Suppressor macrophage treated with lipopolysaccharide for 4 hours (primary cell): ENCODE measurements at places on chromosomes 3 and 15.

DNA sequence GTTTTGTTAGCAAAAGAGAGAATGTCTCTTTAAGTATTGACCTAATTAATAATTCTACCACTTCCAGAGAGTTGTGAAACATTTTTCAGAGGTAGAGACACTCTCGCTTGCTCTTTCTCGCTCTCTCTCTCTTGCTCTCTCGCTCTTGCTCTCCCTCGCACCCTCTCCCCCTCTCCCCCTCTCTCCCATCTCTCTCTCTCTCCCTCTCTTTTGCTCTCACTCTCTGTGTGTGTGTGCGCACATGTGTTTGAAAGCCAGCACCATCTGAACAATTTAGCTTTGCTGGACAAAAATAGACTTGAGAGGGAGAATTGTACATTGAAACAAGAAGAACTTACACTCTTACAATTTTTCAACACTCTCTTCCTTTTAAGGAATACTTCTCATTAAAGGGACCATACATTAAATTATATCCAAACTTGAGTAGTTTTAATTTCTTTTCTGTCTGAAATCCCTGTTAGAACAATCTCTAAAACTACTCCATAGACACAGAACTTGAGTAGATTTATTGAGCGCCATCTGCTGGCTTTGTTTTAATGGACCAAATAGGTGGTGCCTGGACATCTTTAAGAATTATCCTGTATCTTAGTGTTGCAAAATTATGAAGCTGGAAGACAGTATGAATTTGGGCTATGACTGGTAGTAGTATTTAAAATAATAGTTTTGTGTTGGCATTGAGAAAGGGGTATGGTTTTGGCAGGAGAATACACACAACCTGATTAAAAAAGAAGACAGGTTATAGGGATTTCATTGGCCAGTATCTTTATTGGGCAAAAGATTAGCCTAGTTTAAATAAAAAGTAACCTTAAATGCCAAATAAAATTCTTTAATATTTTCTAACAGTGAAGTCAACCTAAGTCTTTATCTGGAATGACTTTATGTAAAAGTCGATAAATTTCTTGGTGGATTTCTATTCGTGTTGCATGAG, 124.6 kb downstream of the AKAP13 start:
- peak; percentile 70 for DNase-seq

DNA sequence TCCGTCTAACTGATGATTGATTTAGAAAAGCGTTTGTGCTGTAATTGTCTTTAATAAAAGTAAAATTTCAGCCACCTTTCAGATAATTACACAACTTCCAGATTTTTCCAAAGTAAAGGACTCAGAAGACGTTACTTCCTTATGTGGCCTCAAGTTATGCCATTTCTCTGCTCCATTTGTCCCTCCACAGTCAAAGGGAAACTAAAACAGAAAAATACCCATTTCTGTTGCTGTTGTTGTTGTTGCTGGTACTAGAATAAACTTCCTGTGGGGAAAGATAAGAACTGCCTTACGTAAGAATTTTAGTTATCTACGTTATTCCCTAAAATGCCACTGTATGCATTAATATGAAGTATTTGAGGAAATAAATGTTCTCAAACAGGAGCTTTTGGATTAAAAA, 153.9 kb downstream of the P3H2 start:
- peak; percentile 62 for DNase-seq

DNA sequence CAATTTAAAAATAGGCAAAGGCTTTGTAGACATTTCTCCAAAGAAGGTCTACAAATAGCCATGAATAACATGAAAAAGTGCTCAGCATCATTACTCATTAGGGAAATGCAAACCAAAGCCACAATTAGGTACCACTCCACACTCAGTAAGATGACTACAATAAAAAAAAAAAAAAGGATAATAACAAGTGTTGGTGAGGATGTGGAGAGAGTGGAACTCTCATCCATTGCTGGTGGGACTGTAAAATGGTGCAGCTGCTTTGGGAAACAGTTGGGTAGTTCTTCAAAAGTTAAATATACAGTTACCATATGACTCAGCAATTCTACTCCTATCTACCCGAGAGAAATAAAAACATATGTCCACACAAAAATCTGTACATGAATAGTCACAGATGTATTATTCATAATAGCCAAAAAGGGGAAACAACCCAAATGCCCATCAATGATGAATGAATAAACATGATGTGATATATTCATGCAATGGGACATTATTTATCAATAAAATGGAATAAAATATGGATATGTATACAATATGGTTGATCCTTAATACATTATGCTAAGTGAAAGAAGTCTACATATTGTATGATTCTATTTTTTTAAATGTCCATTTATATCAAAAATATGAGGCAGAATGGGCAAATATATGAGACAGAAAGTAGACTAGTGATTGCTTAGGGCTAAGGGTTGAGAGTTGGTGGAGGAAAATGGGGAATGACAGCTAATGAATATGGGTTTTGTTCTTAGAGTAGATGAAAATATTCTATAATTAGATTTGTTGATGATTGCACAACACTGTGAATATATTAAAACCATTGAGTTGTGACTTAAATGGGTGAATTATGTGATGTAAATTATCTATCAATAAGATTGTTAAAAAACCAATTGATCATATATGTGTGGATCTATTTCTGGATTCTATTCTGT, 66.1 kb upstream of the SMAD3 start:
- DNase-seq = peak; percentile 47

DNA sequence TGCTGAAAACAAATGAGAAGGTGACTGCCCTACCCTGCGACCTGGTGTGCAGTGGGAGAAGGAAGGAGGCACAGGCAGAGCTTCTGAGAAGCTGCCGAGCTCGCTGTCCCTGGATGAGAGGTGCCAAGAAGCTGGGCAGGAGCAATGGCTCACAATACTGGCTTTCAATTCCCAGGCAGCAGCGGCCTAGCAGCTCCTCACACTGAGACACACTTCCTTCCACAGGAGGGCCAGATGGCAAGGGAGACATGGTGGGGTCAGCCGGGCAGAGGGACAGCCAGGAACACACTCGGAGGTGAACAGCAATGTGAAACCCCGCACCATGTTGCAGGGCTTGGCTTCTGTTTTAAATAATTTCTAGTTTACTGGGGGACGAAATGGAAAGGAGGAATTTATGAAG, 314.6 kb downstream of the EPHB1 start:
- DNase-seq = no peak

- DNase-seq = no peak
These were observed 3.3 kb upstream of the CA12 start for GRCh38 chr15:63384906-63385305.

DNA sequence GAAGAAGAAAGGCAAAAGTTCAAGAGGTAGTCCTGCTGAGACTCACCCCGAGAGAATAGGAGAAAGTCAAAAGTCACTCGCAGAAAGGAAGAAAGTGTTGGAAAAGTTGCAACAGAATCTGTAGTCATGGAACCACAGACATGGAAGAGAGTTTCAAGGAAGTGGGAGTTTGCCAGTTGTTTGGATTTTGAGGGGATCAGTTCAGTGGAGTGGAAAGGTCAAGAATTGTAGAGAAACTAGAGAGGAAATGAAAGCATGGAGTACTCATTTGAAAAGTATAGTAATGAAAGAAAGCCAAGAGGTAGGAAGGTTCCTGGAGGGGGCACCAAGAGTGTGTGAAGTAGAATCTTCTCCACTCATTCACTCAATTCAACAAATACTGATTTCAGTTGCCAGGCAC, 34.7 kb downstream of the SPTSSB start:
- DNase-seq = no peak

- no peak for DNase-seq
These were observed 17.7 kb downstream of the STAG1 start for GRCh38 chr3:136734382-136735070.

- DNase-seq = no peak
These were observed 11.2 kb upstream of the P2RY1 start for GRCh38 chr3:152823781-152824180.

- no peak for DNase-seq
These were observed 9.5 kb downstream of the TYRO3 start for GRCh38 chr15:41568350-41569017.

GRCh38 chr15:77866186-77866585, 211.3 kb downstream of the TBC1D2B start:
- no peak for DNase-seq

DNA sequence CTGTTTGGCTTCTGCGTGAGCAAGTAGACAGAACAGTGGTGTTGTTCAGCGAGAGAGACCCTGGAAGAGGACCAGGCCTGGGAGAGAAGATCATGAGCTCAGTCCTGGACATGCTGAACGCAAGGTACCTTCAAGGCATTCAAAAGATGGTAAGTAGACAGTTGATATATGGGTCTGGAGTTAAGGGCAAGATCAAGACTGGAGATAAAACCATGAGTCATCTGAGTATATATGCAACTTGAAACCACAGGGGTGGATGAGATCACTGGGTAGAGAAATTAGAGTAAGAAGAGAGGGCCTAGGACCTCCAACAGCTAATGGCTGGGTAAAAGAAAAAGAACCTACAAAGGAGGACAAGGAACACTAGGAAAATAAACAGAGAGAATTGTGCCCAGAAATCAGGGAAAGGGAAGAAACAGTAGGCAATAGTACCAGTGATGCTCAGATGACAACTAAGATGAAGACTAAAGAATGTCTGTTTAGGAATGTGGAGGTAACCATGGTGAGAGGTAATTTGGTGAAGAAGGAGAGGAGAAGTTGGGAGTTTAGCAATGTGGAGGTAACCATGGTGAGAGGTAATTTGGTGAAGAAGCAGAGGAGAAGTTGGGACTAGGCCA, 343.2 kb upstream of the ADAMTS9 start:
- DNase-seq = no peak

DNA sequence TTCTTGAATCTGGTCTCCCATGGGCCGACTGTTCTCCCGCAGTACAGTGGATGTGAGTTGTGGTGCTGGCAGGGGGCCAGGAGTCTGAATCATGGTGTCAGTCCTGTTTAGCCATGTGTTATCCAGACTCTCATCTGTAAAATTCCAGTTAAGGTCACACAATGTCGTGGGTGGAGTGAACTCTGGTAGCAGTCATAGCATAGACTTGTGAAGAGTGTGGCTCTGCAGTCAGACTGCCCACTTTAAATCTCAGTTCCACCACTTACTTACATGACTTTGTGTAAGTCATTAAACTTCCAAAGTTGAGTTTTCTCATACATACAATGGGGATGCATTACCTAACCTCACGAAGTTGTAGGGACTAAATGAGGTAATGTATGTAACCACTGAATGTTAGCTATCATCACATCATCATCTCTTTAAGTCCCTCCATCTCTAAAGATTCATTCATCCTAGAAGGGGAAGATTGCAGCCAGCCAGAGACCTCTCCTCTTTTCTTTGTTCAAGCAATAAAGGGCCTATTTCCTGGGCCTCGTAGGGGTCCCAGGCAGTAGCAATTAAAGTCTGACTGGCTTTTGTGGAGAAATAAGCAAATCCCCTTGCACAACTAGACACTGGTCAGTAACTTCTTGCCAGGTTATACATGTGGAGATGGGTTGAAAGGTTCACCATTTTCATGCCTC, 93.9 kb downstream of the PCCB start:
- peak; percentile 1 for DNase-seq

- DNase-seq = no peak
These were observed 10.9 kb downstream of the STRIT1 start for GRCh38 chr3:155282385-155283091.

- no peak for DNase-seq
These were observed 56.5 kb upstream of the PLSCR4 start for GRCh38 chr3:146307456-146307725.

DNA sequence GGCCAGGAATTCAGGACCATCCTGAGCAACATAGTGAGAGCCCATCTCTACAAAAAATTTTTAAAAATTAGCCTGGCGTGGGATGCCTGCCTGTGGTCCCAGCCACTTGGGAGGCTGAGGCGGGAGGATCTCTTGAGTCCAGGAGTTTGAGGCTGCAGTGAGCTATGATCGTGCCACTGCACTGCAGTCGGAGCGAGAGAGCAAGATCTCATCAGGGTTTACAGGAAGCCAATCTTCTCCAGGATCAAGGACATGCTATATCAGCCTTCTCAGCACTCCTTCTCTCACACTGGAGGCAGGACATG, 451 bp upstream of the STOML1 start:
- no peak for DNase-seq

GRCh38 chr3:57234613-57235575, 7.4 kb downstream of the APPL1 start:
- DNase-seq = no peak

DNA sequence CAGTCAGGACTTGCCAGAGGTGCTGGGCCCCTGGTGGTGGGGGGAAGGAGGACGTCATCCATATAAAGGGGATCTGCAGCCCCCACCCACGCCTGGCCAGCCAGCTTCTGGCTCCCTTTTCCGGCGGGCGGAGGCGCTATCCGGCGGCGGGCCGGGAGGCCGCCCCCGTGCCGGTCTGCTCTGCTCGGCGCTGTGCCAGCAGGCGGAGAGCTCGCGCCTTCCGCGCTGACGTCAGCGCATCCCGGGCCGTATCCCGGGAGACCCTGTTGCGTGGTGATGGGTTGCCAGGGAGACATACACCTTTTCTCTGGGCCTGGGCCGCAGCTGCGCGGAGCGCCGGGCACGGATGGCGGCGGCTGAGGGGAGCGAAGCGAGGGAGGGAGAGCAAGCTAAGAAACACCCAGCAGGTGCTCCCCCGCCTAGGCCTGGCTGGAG, 1.1 kb downstream of the FAM131A start:
- DNase-seq = no peak

GRCh38 chr15:63992300-63992699, 54.0 kb downstream of the DAPK2 start:
- no peak for DNase-seq

- DNase-seq = no peak
These were observed 67.7 kb downstream of the CPN2 start for GRCh38 chr3:194283221-194284006.

DNA sequence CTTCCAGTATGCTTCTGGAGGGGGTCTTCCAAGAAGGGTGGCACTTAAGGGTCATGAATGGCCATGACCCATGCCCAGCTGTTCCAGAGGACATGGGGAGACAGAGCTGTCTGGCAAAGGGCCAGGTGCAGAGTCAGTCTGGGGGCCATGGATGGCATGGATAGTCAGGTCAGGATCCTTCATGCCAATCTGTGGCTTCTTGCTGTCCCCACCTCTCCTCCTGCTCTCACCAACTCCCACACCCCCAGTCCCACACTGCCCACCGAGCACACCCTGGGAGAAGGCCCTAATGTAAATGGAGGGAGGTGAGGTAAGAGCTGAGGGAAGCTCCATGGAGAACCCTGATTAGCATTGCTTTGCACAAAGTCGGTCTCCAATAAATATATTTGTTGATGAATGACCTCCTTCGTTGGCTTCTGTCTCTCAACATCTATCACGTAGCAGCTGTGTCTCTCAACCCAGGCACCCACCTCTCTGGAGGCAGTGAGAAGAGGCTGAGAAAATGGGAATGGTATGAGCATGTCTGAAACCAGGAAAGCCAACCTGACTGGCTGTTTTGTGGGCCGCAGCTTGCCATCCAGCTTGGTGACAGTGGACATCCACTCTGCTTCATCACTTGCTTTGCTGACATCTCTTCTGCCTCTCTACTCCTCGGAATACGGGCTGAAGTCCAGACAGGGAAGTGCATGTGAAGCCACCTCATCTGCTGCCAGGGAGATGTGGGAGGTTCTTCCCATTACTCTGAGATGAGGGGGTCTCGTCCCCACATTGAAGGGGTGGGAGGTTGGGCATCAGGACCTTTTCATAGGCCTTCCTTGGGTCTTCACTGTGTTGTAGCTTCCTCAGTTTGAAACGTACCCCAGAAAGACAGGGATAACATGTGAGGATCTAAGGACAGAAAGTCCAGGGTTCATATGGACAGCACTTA, 37.7 kb upstream of the RAB6B start:
- no peak for DNase-seq
